ENCODE measurements at places on chromosomes 13 and 19. TPM values are rescaled to one million over a fixed set of nuclear protein-coding genes. Genes with fewer than 3 reads are reported as not detected.

DNA sequence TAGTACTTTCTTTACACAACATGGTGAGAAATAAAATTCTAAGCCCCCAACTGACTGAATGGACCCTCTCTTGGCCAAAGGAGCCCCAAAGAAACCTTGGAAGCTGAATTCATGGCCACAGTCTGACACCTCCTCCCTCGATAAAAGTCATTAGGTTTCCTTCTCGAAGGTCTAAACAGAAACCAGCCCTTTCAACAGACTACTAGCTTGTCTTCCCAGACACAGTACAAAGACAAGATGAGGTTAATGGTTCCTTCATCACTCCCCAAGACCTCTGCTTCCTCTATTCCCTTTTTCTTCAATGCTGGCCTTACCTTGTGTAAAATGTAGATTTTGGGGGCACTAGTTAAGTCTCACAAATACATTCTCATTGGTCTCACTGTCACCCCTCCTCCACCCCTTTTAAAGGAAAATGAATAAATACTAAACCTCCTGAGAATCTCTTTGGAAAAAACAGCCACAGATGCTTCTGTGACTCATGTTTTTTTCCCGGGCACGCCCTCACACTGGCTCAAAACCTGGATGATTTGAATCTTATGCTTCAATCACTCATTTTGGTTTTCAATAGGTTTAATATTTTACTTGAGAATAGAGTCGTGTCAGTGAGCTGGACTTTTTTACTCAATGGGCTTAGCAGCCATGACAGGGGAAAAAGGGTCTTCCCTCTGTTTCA lies 65.8 kb upstream of the MED4 start:
- no peak overlapping the region for H3K27ac ChIP-seq
- DNase-seq = no peak
- no peak overlapping the region for H3K4me3 ChIP-seq
- no peaks in the 10 kb centered on the region for H3K36me3 ChIP-seq
- peaks cover 30% of the 10 kb centered on the region for H3K4me1 ChIP-seq
- no peaks in the 10 kb centered on the region for H3K27me3 ChIP-seq

GRCh38 chr19:15304140-15304705 lies 28.1 kb downstream of the BRD4 start:
- no peaks in the 10 kb centered on the region for H3K27me3 ChIP-seq
- no peak for DNase-seq
- no peak overlapping the region for H3K4me3 ChIP-seq
- peaks cover 52% of the 10 kb centered on the region for H3K4me1 ChIP-seq
- H3K36me3 ChIP-seq = no peaks in the 10 kb centered on the region

GRCh38 chr19:38032951-38033350 lies 125.9 kb downstream of the SIPA1L3 start:
- no peak overlapping the region for H3K4me3 ChIP-seq
- DNase-seq = no peak
- no peaks in the 10 kb centered on the region for H3K27me3 ChIP-seq
- H3K27ac ChIP-seq = no peak overlapping the region
- H3K36me3 ChIP-seq = peaks cover 7% of the 10 kb centered on the region
- no peaks in the 10 kb centered on the region for H3K4me1 ChIP-seq

The TMEM190 gene
- total RNA-seq = not detected

The ZNF99 gene
- not detected for total RNA-seq

The CCNA1 gene
- total RNA-seq = 0.62 TPM
